ENCODE measurements at places on chromosomes 1 and 21. TPM values are rescaled to one million over a fixed set of nuclear protein-coding genes. Genes with fewer than 3 reads are reported as not detected.

The DISP3 gene
- polyA plus RNA-seq, result not detected

The STYXL2 gene
- not detected for polyA plus RNA-seq

The NPR1 gene
- polyA plus RNA-seq, result 1.7 TPM

The APCS gene
- not detected for polyA plus RNA-seq

The REN gene
- not detected for polyA plus RNA-seq

The RASSF5 gene
- polyA plus RNA-seq, result 5.6 TPM

The TLCD4 gene
- polyA plus RNA-seq, result 7.4 TPM

The TMEM59 gene
- 431 TPM for polyA plus RNA-seq

Data from Purkinje cell (primary cell).